ENCODE measurements at places on chromosomes 1 and 21.

DNA sequence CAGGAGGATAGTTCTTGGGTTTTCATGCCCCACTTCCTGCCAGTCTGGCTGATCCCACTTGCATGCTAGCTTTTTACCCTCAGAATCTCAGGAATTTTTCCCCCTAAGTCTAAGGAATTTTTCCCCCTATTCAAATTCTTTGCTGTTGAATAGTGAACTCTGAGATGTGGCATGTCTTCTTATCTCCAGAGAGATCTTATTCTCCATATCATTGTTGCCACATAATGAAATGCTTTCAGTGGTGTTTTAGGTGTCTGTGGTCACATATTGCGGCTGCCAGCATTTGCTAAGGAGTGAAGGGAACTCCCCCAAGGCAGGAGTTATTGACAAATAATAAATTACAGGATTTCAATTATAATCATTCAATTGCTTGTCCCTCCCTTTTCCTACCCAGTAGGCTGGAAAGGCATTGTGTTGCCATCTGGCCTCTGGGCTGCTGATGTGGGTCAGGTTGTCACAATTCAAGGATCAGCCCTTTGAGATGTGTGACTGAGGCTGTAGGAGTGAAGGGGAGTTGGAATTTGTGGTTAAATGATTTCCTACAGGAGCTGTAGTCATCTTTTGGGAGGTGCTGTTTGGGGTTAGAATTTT is 3.9 kb upstream of the FLG start:
- DNase-seq = no peak

DNA sequence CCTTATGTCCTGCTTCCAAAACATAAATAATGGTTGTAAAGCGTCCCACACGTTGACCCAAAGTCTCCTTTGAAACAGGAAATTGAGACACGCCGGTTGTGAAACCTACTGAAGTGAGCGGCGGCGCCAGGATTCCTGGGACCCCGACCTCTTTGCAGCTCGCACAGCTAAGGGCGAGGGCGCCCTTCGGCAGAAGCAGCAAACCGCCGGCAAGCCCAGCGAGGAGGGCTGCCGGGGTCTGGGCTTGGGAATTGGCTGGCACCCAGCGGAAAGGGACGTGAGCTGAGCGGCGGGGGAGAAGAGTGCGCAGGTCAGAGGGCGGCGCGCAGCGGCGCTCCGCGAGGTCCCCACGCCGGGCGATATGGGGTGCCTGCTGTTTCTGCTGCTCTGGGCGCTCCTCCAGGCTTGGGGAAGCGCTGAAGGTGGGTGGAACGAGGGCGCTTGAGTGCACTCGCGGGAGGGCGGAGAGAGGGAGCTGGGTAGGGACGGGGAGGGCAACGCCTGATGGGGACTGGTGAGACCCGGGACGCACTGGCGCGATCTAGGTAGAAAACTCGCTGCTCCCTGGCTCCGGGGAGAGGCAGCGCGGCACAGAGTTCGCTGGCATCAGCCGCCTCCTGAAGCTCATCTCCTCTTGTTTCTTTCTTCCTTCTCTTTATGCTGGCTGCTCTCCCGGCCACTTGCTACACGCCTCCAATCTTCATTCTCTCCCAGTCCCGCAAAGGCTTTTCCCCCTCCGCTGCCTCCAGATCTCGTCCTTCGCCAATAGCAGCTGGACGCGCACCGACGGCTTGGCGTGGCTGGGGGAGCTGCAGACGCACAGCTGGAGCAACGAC is at the start of gene CD1D:
Gene CD1D, plus strand, starts transcription at position 155 of the 836 bp plus-strand sequence. Its CDS starts 207 bp downstream, at position 362.
- no peak for DNase-seq

DNA sequence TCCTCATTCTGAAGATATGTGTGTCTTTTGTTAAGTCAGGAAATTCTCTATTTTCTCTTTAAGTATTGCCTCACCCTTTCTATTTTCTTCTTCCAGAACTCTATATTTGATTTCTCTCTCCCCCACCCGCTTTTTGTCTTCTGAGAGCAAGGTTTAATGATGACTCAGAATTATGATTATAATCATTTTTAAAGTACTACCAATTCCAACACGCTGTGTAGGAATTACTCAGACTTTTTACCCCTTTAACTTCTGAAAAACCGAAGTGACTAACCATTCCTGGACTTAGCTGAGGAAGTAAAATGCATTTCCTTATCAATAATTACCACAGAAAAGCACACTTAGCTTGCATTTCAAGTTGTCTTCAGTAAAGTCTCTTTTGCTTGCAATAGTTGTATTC is 20.8 kb upstream of the SCYL3 start:
- no peak for DNase-seq

DNA sequence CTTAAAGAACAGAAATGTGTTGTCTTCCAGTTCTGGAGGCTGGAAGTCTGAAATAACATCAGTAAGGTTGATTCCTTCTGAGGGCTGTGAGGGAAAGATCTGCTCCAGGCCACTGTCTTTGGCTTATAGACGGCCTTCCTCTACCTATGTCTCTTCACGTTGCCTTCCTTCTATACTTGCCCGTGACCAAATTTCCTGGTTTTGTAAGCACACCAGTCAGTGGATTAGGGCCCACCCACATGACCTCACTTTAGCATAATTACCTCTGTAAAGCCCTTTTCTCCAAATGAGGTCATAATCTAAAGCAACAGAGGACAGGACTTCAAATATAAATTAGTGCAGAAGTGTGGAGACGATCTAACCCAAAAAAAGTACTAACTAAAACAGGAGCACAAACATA is 231.6 kb downstream of the NRIP1 start:
- no peak for DNase-seq

DNA sequence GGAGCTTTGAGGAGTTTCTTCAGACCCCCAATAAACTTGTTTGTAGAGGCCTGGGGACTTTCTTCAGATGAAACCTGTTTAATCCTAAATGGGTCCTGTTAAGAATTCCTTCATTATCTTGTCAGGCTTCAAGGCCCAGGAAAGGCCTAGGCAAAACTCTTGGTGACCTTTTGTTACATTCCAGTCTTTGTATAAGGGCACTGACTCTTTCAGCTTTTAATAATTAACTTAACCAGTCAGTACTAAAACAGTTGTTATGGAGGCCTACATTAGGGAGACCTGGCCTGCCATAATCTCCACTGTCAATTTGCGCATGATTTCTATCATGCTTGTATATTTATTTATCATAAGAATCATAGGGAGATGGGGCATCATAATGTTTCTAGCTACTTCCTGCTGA is 110.2 kb downstream of the FCRL5 start:
- no peak for DNase-seq

GRCh38 chr1:92544756-92545165 is 58.0 kb upstream of the GFI1 start:
- no peak for DNase-seq

GRCh38 chr1:246444617-246445016 is 62.5 kb downstream of the SMYD3 start:
- no peak for DNase-seq

DNA sequence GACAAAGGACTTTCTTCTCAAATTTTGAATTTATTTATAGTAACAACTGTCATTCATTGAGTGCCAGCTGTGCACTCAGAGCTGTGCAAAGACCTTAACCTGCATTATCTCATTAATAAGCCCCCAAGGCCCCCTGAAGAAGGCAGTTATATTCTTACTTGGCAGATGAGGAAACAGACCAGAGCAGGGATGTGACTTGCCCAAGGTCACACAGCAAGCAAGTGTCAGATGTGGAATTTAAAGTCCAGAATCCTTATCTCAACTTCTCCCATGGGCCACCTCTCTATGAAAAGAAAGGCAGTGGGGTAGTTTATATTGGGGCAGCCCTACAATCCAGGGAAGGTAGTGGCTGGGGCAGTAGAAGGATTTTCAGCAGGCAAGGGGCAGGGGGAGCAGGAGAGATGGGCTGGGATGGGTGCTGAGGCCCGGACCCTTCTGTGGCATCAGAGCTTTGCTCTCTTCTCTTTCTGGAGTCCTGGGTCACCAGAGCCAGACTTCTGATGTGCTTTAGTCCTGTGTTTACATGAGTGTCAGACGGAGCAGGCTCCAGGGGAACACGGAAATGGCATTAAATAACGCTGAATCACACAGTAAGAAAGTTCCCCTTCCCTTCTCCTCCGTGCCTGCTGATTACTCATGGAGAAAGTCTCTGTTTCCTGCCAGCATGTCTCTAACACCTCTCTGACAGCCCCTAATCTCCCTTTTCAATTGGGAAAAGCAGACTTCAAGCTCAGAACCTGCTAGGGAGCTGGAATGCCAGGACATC is 39.5 kb downstream of the EPHB2 start:
- no peak for DNase-seq

DNA sequence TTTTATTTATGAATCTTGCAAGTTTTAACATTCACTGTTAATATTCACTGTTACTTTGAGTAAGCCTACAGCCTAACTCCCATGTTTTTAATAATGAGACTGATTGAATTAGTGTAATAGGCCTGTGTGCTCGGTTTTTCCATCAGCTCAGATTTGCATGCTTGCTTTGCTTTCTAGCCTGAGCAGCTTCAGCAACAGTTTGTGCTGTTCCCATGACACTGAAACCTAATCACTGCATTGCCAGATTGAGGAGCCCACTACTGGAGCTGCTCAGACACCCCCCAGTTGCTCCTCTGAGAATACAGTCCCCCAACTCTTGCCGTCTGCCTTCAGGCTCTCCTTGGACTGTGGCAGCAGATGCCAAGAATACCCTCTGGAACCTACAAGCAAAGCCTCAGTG is 695.4 kb downstream of the BRINP3 start:
- DNase-seq = no peak

DNA sequence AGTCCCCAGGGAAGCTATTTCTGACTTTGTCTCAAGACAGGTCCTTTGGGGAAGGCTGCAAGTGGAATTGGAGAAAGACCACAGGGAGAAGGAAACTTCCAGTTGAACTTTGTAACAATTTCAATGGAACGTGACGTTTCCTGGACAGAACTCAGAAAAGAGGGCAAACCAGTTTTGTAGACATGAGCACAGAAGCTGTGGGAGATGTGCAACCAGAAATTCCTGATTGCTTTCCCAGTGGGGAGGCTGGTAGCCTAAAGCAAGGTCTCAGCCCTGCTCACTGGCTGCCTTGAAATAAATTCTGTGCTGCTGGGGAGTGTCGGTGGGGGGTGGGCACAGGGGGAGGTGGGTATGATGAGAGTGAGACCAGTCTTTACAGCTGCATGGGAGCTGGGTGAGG is 1206.7 kb upstream of the ADGRL2 start:
- DNase-seq = no peak

DNA sequence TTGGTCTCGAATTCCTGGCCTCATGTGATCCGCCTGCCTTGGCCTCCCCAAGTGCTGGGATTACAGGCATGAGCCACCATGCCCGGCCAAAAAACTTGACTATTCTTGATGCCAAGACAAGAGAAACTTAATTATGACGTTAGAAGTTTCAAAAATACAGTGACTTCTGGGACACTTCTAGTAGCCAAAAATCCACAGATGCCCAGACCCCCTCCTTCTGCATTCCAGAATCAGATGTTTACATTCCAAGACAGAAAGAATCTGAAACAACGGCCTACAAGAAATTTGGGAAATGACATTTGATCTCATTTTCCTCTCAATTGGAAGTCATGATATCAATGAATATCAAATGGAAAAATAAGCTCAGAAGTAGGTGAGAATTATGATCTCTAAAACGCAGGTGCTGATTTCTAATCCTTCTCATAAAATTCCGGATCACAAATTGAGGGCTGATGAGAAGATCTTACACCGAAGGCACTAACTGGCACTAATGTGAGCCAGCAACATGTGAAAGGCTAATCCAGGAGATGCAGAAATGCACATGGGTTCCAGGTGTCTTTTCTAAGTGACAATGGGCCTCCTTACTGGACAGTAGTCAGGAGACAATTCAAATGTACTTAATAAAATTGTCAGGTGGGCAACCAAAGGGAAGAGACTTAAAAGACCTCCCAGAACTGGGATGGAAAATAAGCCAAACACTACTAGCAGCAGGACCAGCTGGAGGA is 5.5 kb downstream of the RAB29 start:
- no peak for DNase-seq

GRCh38 chr1:184768467-184768866 is 13.8 kb upstream of the EDEM3 start:
- no peak for DNase-seq

- no peak for DNase-seq
Measured at GRCh38 chr1:116569776-116570357, 959 bp downstream of the CD58 start.

- no peak for DNase-seq
Measured at GRCh38 chr1:93051961-93052360, 27.1 kb upstream of the MTF2 start.

- no peak for DNase-seq
Measured at GRCh38 chr1:244226435-244226834, 175.4 kb downstream of the ZBTB18 start.

GRCh38 chr1:174204697-174205308 is 45.5 kb downstream of the RABGAP1L start:
- no peak for DNase-seq

DNA sequence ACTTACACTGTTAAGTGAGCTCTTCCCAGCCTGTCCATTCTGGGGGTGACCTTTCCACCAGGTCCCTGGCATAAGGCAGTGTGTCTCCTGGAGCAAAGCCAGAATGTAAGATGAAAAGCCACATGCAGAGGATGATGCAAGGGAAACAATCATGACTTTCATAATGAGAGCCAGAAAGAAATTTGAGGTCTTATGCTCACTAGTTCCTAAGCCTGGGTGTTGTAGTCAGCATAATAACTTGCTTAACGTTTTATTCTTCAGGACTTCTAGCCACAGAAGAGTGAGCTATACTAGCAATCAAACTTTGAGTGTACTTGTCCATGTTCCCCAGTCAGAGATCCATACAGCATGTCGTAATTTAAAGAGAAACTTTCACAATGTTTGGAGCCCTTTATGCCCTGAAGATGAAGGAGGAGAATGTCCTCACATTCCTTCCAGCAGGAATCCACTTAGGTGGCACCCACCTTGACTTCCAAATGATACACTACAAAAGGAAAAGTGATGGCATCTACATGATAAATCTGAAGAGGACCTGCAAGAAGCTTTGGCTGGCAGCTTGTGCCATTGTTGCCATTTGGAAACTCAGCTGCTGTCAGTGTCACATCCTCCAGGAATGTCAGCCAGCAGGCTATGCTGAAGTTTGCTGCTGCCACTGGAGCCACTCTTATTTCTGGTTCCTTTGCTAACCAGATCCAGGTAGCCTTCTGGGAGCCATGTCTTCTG is 60.5 kb upstream of the FOXD3 start:
- no peak for DNase-seq

- no peak for DNase-seq
Measured at GRCh38 chr1:77424236-77424635, 142.4 kb downstream of the AK5 start.

- DNase-seq = peak; percentile 77
Measured at GRCh38 chr1:151443846-151444782, 15.2 kb downstream of the POGZ start.

- DNase-seq = no peak
Measured at GRCh38 chr1:213905344-213905743, 82.4 kb upstream of the PROX1 start.

- DNase-seq = peak; percentile 90
Measured at GRCh38 chr1:7265771-7266371, 480.6 kb downstream of the CAMTA1 start.

- DNase-seq = no peak
Measured at GRCh38 chr1:162324396-162324795, 52.3 kb downstream of the SPATA46 start.

DNA sequence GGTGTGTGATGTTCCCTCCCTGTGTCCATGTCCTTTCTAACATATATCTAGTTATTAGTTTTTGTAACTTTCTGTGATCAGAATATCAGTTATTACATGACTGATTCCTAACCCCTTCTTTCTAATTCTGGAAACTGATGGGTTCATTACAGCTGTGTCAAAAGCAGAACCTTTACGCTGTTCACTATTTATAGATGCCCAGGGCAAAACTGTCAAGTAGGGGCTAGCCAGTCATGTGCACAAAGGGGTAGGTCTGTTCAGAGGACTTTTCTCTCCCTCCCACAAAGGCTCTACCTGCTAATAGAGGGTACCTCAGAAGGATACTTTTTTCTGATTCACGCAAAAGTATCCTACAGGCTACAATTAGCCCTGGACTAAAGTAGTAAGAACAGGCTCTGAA is 79.2 kb downstream of the NRDC start:
- no peak for DNase-seq
